Thymus (tissue), 14 donors: ENCODE measurements at places on chromosomes 5 and 9.
A peak's percentile ranks its signal among the peaks of the same experiment; 100 is the strongest.

- no peaks in the 10 kb centered on the region for H3K36me3 ChIP-seq
- H3K4me3 ChIP-seq = no peak overlapping the region
- H3K27me3 ChIP-seq = no peaks in the 10 kb centered on the region
- no peak for DNase-seq
- H3K4me1 ChIP-seq = no peaks in the 10 kb centered on the region
Measured at GRCh38 chr9:6126377-6126776, 89.2 kb upstream of the IL33 start.

DNA sequence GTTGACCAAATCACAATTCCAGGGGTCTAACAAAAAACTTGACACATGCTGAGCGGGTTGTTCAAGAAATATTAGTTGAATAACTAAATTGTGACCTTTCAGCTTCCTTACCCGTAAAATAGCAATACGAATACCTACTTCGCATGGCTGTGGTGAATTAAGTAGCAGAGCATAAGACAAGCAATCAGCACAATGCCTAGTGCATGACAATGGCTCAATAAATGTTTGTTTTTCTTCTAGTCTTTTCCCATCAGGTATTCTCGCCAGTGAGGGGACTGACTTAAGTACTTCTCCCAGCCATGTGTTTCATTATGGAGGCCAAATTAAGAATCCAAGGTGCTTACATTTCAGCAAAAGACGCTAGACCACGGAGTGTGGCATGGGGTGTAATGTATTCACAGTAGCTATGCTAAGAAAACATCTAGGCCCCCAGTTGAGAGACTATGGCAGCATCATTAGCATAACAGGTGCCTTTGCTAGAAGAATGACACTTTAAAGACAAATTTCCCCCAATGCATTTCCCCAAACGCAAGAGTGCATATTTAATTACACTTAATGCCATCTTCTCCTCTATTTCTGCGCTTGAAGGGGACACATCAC, 145.9 kb downstream of the ASTN2 start:
- H3K27ac ChIP-seq = no peak overlapping the region
- no peaks in the 10 kb centered on the region for H3K36me3 ChIP-seq
- H3K4me1 ChIP-seq = no peaks in the 10 kb centered on the region
- no peaks in the 10 kb centered on the region for H3K27me3 ChIP-seq
- no peak overlapping the region for H3K4me3 ChIP-seq
- DNase-seq = no peak

- DNase-seq = no peak
- H3K27ac ChIP-seq = no peak overlapping the region
Measured at GRCh38 chr9:7944572-7944971, 145.0 kb upstream of the DMAC1 start.

DNA sequence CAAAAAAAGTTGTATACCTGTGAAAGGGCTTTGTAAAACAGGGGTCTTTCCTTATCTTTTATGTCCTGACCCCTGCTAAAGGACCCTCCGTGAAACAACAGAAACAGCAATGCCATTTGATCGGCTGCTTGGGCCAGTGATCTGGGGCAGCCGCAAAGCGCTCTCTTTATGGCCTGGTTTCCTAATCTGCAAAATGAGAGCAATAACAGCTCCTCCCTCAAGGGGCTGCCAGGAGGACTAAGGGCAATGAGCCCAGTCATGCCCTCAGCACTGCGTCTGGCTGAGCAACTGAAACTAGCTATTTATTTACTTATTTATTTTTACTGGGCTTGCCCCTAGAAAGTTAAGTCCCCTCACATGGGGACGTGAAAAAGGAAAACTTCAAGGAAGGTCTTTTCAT, 18.3 kb downstream of the CMBL start:
- no peak overlapping the region for H3K4me3 ChIP-seq
- no peaks in the 10 kb centered on the region for H3K36me3 ChIP-seq
- no peak for DNase-seq
- H3K27me3 ChIP-seq = no peaks in the 10 kb centered on the region
- no peak overlapping the region for H3K27ac ChIP-seq

- H3K27ac ChIP-seq = no peak overlapping the region
- peaks cover 41% of the 10 kb centered on the region for H3K4me1 ChIP-seq
- DNase-seq = no peak
- no peaks in the 10 kb centered on the region for H3K36me3 ChIP-seq
- no peaks in the 10 kb centered on the region for H3K27me3 ChIP-seq
Measured at GRCh38 chr9:89538871-89539270, 41.0 kb upstream of the SEMA4D start.

DNA sequence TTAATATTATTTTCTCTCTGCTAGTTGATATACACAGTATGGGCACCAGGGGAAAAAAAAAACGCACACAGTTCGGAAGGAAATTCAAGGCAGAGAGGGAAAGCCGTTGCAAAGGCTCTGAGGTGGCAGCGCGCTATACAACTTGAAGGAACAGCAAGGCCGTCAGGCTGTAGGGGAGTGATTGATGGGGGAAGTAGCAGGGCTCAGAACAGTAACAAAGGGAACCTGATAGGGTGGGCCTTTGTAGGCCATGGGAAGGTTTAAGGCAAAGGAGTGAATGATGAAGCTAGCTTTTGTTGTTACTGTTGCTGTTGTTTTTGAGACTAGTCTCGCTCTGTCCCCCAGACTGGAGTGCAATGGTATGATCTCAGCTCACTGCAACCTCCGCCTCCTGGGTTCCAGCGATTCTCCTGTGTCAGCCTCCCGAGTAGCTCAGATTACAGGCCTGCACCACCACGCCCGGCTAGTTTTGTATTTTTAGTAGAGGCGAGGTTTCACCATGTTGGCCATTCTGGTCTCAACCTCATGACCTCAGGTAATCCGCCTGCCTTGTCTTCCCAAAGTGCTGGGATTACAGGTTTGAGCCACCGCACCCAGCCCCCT, 27.0 kb downstream of the AQP7 start:
- peaks cover 8% of the 10 kb centered on the region for H3K4me1 ChIP-seq
- H3K27ac ChIP-seq = peak overlapping the region; percentile 84
- DNase-seq = no peak
- no peaks in the 10 kb centered on the region for H3K27me3 ChIP-seq
- H3K4me3 ChIP-seq = peak overlapping the region; percentile 38
- H3K36me3 ChIP-seq = peaks cover 38% of the 10 kb centered on the region

GRCh38 chr5:56319526-56320181, 86.5 kb upstream of the ANKRD55 start:
- H3K27ac ChIP-seq = peak overlapping the region; percentile 34

- DNase-seq = peak; percentile 90
- H3K4me1 ChIP-seq = peaks cover 5% of the 10 kb centered on the region
- H3K4me3 ChIP-seq = peak within 1 kb of the TSS; percentile 73
- H3K27ac ChIP-seq = peak within 1 kb of the TSS; percentile 99
Measured at GRCh38 chr9:32552172-32552872, at the start of the genes SMIM27 and TOPORS. TSS of gene SMIM27 (plus strand) at chr9:32552327. CDS start at chr9:32552435, 108 bp downstream. TSS of gene TOPORS (minus strand) at chr9:32552586. CDS start at chr9:32552436, 150 bp downstream.

GRCh38 chr5:68274847-68275651, 59.5 kb downstream of the PIK3R1 start:
- H3K4me3 ChIP-seq = no peak overlapping the region
- peaks cover 56% of the 10 kb centered on the region for H3K36me3 ChIP-seq
- peaks cover 5% of the 10 kb centered on the region for H3K4me1 ChIP-seq

GRCh38 chr9:137544176-137544760, 5.9 kb downstream of the PNPLA7 start:
- H3K27me3 ChIP-seq = no peaks in the 10 kb centered on the region
- no peak overlapping the region for H3K4me3 ChIP-seq
- no peak for DNase-seq
- no peaks in the 10 kb centered on the region for H3K36me3 ChIP-seq
- H3K4me1 ChIP-seq = no peaks in the 10 kb centered on the region

- H3K36me3 ChIP-seq = peaks cover 52% of the 10 kb centered on the region
- H3K27ac ChIP-seq = no peak overlapping the region
- H3K4me3 ChIP-seq = no peak overlapping the region
- no peak for DNase-seq
- H3K27me3 ChIP-seq = no peaks in the 10 kb centered on the region
Measured at GRCh38 chr9:133359399-133360175, 3.2 kb downstream of the SURF2 start.

GRCh38 chr5:130912088-130912487, 253.0 kb downstream of the HINT1 start:
- H3K4me1 ChIP-seq = no peaks in the 10 kb centered on the region
- H3K27me3 ChIP-seq = no peaks in the 10 kb centered on the region
- H3K4me3 ChIP-seq = no peak overlapping the region
- no peak for DNase-seq
- no peak overlapping the region for H3K27ac ChIP-seq

GRCh38 chr5:177163500-177163899, 29.9 kb downstream of the NSD1 start:
- DNase-seq = no peak
- no peak overlapping the region for H3K27ac ChIP-seq
- no peak overlapping the region for H3K4me3 ChIP-seq
- peaks cover 15% of the 10 kb centered on the region for H3K36me3 ChIP-seq
